ENCODE measurements at places on chromosomes 5 and 9.

DNA sequence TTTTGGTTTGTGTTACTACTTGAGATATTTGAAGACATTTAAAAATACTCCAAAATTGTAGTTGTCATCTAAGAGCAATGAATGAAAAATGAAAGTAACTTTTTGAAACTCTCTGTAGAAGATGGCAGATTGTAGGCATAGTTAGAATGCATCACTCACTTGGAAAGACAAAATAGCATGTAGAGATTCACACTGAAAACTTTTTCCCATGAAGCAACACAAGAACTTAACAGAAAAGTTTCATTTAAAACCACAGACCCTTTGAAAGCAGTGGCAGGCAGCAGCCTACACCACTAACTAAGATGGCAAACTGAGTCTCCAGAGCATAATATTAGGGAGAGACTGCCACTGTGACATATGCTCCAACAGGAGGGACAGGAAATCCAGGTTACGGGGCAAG is 18.9 kb upstream of the FAM174A start:
- no peak for DNase-seq

GRCh38 chr5:173941758-173942401 is 47.1 kb upstream of the C5orf47 start:
- peak; percentile 10 for DNase-seq

DNA sequence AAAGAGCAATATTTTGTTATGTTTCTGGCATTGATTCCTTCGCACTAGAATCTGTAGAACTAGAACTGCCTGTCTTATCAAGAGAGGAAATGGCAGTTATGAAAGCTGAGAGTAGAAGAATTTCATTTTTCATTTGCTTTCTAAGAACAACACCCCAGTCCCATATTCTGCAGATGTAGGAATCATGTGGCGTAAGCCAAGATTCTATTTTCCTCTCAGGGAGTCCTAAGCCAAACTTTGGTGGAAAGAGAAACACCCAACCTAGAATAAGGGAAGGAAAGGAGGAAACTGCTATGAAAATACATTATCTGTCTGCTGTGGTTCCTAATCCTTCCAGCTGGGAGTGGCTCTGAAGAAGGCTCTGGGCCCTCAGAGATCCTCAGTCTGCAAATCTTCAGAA is 1176.9 kb upstream of the C9orf72 start:
- DNase-seq, result no peak

DNA sequence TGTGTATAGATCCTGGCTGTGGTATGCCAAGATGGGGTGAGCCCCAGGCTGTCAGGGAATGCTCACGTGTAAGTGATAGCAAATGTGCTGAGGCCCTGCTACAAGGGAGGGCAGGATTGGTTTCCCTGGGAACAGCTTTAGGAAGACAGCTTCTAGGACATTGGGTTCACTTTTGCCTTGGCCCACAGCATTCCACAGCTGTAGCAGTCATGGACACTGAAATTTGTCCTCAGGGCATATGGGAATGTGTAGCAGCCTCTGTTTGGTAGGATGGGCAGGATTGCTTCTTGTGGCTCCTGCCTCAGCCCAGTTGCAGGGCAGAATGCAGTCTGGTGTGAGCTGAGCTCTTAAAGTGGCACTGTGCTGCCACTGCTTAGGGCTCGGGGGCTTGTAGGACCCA is 1061.7 kb upstream of the WWC1 start:
- no peak for DNase-seq

- DNase-seq, result peak; percentile 66
Observed at GRCh38 chr9:95771556-95772246, 103.8 kb upstream of the ERCC6L2 start.

DNA sequence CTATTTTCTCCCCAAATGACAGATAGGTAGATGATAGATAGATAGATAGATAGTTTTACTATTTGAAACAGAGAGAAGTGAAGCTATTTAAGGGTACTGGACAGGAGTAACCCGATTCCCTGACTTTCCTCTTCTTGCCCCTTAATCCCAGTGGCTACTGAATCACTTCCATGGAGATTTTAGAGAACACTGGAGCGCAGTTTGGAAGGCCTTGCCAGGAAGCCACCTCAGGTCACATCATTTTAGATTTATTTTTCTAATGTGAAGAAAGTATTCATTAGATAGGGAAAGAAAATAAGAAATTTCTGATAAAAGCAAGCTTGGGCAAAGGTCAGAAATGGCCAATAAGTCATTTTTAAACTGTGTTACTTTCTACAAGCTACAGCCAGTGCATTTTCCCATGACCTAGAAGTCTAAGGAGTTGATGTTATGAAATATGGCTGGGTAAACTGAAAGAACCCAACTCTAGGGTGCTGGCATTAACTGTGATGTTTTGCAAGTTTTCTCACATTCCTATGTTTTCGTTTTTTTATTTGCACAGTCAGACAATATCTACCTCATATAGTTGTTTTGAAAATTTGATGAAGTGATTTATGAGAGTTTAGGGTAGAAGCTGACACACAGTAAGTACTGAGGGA is 544.7 kb upstream of the PTGER4 start:
- no peak for DNase-seq

GRCh38 chr5:102867992-102868662 is 113.0 kb downstream of the PAM start:
- DNase-seq, result peak; percentile 44

DNA sequence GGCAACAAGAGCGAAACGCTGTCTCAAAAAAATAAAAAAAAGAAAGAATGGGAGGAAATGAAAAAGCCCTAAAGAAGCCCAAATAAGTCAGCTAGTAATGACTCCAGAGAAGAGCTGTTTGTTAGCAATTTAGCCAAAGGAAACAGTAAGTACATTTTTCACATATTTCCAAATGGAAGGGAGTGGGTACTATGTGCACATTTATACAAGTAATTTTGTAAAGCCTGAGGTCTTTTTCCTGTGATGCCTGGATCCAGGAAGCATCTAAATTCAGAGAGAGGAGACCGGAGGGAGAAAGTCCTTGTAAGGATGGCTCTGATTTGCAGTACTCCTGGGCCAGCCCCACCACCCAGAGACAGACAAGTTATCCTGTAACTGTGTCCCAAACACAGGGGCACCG is 14.7 kb downstream of the FBP1 start:
- no peak for DNase-seq

- no peak for DNase-seq
Observed at GRCh38 chr5:516338-516925, 7.8 kb downstream of the SLC9A3 start.

DNA sequence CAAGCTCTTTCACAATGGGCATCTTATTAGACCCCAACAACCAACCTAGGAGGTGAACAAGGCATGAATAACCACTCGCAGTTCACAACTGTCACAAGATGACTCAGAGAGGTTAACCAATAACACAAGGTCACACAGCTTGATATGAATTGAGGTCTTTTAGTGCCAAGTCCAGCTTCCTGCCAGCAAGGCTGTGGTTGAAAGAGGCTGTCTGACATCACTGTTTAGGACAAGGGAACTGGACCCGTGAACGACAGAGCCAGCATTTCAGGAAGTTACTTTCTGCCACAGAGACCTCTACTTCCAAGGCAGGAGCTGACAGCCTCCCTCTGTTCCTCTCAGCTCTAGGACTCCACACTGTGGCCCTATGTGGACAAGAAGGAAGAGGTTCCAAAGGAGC is 53.4 kb upstream of the ALDH1B1 start:
- DNase-seq, result peak; percentile 81

DNA sequence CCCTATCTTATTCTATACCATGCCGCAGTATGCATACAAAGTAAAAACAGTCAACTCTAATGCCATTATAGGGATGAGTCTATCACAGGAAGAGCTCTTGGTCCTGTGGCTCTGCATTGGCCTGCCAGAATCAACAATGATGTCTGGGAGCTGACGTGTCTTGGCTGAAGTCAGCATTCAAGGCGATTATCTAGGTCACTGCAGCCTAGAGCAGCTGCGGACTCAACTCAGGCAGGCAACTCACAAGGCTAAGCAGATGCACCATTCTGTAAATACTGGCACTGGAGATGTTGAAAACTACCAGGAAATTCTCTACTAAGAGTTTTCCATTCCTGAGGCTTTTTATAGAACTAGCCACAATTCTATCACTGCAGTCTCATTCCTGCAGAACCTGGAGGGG is 13.3 kb downstream of the SPATA9 start:
- DNase-seq, result peak; percentile 85

DNA sequence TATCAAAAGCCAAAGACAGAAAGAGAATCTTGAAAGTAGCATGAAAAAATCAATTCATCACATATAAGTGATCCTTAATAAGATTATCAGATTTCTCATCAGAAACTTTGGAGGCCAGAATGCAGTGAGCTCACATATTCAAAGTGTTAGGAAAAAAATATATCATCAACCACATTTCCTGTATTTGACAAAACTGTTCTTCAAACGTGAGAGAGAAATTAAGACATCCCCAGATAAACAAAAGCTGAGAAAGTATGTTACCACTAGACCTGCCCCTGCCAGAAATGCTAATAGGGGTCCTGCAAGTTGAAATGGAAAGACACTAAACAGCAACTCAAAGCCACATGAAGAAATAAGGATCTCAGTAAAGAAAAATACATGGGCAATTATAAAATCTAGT is 29.9 kb downstream of the HACD4 start:
- no peak for DNase-seq

GRCh38 chr5:174751154-174752000 is 27.0 kb downstream of the MSX2 start:
- peak; percentile 57 for DNase-seq

DNA sequence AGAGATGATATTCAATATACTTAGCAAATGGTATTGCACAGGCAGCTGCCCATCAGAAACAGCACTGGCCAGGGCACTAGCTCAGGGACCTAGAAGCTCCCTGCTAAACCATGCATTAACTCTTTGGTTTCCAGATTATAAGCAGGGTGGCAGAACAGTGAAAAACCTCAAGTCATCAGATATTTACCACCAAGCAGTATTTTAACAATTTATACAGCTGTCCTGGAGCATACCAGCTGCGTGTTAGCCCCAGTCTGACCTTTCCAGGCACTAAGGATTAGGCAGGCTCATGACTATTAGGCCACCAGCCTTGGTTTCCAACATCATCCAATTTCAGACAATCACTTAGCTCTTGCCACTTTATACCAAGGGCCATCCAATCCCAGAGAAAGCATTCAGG is 326.5 kb downstream of the CAAP1 start:
- no peak for DNase-seq

DNA sequence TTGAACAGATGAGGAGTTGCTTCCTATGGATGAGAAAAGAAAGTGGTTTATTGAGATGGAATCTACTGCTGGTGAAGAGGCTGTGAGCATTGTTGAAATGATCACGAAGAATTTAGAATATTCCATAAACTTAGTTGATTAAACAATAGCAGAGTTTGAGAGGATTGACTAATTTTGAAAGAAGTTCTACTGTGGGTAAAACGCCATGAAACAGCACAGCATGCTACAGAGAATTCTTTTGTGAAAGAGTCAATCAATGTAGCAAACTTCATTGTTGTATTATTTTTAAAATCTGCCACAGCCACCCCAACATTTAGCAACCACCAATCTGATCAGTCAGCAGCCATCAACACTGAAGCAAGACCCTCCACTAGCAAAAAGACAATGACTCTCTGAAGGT is 309.1 kb downstream of the SPOCK1 start:
- peak; percentile 16 for DNase-seq

- peak; percentile 73 for DNase-seq
Observed at GRCh38 chr9:113343732-113344231, 3.7 kb upstream of the WDR31 start.

DNA sequence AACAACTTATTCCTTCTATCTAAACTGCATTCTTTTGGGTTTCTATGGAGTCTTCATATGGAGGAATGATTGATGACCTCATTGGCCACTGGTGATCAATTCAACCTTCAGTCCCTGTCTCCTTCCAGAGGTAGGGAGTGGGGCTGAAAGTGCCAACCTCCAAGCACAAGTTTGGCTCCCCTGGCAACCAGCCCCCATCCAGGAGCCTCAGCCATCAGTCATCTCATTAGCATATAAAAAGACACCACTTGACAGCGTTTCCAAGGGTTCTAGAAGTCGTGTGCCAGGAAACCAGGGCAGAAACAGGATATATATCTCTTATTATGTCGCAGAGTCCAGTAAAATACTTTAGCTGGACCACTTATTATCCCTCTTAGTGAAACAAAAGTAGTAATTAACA is 9.8 kb downstream of the SLC31A2 start:
- DNase-seq, result peak; percentile 61

GRCh38 chr5:90932052-90932699 is 373.6 kb downstream of the ADGRV1 start:
- peak; percentile 80 for DNase-seq

- DNase-seq, result no peak
Observed at GRCh38 chr9:27196383-27196782, 87.4 kb downstream of the TEK start.

DNA sequence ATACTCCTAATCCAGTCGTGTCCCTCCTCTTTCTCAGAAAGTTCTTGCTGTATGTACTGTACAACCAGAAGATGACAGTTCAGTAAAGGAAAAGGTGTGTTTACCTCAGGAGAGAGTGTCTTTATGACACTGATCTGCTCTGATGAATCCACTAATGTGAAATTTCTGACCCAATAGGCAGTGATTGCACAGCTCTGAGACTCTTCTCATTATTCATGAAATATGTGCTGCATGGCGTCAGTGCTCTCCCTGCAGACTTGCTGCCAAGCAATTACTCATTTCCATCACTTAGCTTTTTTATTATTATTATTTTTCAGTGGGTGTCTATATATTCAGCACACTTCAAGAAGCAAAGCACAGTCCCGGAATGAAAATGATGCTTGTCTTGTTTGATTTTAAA is 389.0 kb downstream of the RASEF start:
- DNase-seq, result no peak

DNA sequence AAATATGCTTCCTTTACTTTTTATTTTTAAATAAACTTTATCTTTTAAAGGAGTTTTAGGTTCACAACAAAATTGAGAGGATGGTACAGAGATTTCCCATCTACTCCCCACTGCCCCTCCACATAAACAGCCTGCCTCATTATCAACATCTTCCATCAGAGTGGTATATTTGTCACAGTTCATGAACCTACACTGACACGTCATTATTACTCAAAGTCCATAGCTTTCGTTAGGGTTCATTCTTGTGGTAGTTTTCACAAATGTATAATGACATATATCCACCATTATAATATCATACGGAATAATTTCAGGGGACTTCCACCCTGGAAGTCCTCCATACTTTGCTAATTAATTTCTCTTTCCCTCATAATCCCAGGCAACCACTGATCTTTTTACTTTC is 204.9 kb downstream of the SMARCA2 start:
- no peak for DNase-seq

DNA sequence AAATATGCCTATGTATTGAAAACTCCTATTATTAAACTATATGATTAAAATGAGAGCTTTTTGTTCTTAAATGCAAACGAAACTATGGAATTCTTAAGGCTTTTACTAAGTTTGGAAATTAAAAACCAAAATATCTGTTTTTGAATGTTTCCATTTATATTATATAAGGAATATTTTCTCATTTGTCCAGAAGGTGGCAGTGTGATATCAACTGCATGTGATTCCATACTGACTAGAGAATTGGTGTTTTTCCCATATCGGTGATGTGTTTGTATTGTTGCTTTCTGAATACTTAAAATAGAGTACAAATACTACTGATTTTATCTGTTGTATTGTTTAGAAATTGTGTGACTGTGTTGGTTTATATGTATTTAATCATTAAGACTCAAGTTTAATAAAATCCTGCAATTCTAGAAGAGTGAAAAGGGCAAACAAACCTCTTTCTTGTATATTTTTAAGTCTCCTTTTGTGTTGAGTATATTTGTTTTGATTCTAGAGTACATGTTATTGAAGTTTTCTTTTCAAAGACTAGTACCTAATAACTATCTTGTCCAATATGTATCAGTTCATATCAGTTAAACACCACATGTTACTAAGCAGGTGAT is 320.8 kb downstream of the CCDC171 start:
- peak; percentile 76 for DNase-seq

GRCh38 chr9:125681086-125681622 is 25.9 kb downstream of the MAPKAP1 start:
- no peak for DNase-seq
